ENCODE measurements at places on chromosomes 12 and 14. TPM values are rescaled to one million over a fixed set of nuclear protein-coding genes. Genes with fewer than 3 reads are reported as not detected.
A peak's percentile ranks its signal among the peaks of the same experiment; 100 is the strongest.

- H3K27ac ChIP-seq = peak overlapping the region; percentile 80
- DNase-seq = no peak
- peaks cover 35% of the 10 kb centered on the region for H3K4me1 ChIP-seq
- no peaks in the 10 kb centered on the region for H3K36me3 ChIP-seq
- peak overlapping the region; percentile 87 for H3K4me3 ChIP-seq
Observed at GRCh38 chr12:51270951-51271518, 820 bp upstream of the SMAGP start.

GRCh38 chr12:63457857-63458256, 210.4 kb downstream of the DPY19L2 start:
- no peak overlapping the region for H3K4me3 ChIP-seq
- H3K27ac ChIP-seq = no peak overlapping the region

- peaks cover 4% of the 10 kb centered on the region for H3K4me1 ChIP-seq
- H3K27ac ChIP-seq = no peak overlapping the region
- no peaks in the 10 kb centered on the region for H3K27me3 ChIP-seq
- no peaks in the 10 kb centered on the region for H3K36me3 ChIP-seq
Observed at GRCh38 chr12:6292606-6293005, 17.9 kb upstream of the PLEKHG6 start.

GRCh38 chr12:27958675-27959074, 13.9 kb downstream of the PTHLH start:
- no peak for DNase-seq
- peaks cover 23% of the 10 kb centered on the region for H3K27me3 ChIP-seq
- no peak overlapping the region for H3K4me3 ChIP-seq
- no peaks in the 10 kb centered on the region for H3K4me1 ChIP-seq
- H3K36me3 ChIP-seq = peaks cover 5% of the 10 kb centered on the region
- no peak overlapping the region for H3K27ac ChIP-seq

DNA sequence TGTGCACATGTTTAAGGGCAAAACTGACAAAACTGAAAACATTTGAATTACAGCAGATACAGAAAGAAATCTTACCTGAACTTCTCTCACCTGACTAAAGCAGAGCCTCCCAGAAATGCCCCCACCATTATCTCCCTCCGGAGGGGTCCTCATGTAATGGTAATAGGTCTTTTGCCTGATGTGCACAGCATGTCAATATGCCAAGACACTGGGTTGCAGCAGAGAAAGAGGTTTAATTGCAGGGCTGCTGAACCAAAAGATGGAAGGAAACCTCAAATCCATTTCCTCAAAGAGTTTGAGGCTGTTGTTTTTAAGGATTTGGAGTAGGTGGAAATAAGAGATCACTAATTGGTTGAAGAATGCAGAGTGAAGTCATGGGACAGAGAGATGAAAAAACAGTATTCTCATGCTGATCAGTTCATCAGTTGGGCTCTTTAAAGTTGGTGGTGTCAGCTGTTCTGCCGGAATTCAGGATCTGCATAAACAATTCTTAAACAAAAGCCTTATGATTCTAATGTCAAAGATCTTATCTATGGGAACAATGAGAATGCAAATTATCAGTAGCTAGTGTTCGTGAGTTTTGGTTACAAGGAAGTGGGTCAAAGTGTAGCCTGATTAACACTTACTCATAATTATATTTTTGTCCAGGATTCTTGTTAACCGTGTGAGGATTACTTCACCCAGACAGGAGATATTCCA, 18.2 kb downstream of the ANG start:
- DNase-seq = no peak
- H3K27ac ChIP-seq = no peak overlapping the region
- H3K36me3 ChIP-seq = no peaks in the 10 kb centered on the region
- H3K27me3 ChIP-seq = no peaks in the 10 kb centered on the region

DNA sequence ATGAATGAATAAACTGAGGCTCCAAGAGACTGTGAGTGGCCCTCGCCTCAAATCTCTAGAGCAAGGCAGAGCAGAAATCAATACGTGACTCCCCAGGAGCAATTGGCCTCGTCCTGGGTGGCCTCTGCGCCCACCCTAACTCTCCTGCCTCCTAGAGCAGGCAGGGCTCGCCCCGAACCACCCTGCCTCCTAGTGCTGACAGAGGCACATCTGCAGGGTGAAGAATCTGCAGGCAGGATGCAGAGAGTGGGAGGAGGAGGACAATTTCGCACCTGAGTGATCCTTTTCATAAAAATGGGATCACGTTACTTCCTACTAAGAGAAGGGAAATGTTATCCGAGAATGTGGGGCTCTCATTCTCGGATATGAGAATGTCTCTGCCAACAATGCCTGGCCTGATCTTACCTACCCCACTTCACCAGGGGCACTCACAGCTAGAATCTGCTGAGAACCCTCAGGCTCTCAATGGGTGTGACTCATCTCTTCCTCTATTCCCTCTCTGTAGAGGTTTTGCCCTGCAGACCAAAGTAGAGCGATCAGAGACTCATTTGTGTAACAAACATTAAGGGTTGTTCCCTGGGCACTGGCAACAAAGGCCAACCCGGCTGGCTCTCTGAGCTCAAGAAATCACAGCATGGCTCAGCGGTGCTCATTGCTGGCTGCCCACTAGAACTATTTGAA, 61.7 kb upstream of the BCL2L14 start:
- peak; percentile 4 for DNase-seq
- H3K4me3 ChIP-seq = peak overlapping the region; percentile 88
- H3K4me1 ChIP-seq = peaks cover 41% of the 10 kb centered on the region
- H3K27me3 ChIP-seq = no peaks in the 10 kb centered on the region
- H3K27ac ChIP-seq = peak overlapping the region; percentile 54

GRCh38 chr14:104349950-104350349, 211.6 kb downstream of the KIF26A start:
- peaks cover 8% of the 10 kb centered on the region for H3K27me3 ChIP-seq
- DNase-seq = no peak
- H3K36me3 ChIP-seq = no peaks in the 10 kb centered on the region
- no peak overlapping the region for H3K27ac ChIP-seq
- H3K4me1 ChIP-seq = peaks cover 5% of the 10 kb centered on the region

DNA sequence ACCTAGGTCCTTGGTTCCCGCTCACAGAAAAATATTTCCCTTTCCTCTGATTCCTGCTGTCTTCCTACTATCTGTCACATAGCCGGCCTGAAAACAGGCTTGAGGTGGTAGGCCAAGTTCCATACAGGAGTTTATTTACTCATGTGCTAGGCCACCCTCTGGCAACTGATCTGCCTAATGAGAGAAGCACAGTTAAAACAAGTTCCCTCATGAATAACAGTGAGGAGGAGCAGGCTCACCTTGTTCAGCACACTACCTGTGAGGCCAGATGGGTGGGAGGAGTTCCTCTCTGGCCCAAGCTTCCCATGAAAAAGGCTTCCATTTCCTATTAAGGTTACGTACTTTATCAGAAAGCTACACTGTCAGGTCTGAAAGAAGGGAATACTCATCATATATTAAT, 206.0 kb downstream of the MYRFL start:
- DNase-seq = no peak
- no peaks in the 10 kb centered on the region for H3K4me1 ChIP-seq
- peaks cover 1% of the 10 kb centered on the region for H3K27me3 ChIP-seq
- no peak overlapping the region for H3K4me3 ChIP-seq
- H3K36me3 ChIP-seq = no peaks in the 10 kb centered on the region
- H3K27ac ChIP-seq = no peak overlapping the region

PLXNC1 gene
- total RNA-seq = 8.9 TPM

TCL1B gene
- 0.33 TPM for total RNA-seq
